ENCODE measurements at places on chromosomes 1 and 21.

- no peak for DNase-seq
Observed at GRCh38 chr1:154726443-154726842, 118.5 kb upstream of the ADAR start.

DNA sequence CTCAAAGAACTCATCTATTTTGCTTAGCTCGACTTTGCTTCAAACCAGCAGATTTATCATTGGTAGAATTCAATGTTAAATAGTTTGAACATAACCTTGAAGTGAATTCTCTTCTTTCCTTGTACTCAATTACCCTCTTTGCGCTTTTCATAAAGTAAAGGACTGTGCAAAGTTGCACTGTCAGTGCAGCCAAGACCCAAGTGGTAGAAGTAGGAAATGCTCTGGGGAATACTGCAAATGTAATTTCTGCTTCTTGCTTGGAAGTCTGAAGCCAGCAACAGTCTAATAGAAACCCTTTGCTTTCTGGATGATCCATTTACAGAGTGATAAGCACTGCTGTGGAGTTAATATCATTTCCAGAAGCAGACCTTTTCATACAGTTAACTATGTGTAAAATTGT is 936.7 kb upstream of the TMPRSS15 start:
- no peak for DNase-seq

DNA sequence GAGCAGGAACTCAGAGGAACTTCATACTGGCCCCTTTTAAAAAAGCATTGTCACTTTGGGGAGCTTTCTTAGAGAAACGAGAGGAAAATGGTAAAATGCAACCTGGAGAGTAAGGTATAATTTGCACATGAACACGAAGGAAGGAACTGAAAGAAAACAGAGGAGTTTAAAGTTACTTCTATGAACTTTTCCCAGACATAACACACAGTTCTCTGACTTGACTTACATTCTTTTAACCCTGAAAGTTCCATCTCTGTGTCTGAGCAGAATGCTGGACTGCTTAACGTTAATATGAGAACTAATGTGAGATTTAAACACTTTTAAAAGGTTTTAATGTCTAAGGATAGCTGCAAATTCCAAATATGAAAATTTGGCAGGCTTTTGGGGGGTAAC is 102.3 kb downstream of the NFIA start:
- DNase-seq: no peak

DNA sequence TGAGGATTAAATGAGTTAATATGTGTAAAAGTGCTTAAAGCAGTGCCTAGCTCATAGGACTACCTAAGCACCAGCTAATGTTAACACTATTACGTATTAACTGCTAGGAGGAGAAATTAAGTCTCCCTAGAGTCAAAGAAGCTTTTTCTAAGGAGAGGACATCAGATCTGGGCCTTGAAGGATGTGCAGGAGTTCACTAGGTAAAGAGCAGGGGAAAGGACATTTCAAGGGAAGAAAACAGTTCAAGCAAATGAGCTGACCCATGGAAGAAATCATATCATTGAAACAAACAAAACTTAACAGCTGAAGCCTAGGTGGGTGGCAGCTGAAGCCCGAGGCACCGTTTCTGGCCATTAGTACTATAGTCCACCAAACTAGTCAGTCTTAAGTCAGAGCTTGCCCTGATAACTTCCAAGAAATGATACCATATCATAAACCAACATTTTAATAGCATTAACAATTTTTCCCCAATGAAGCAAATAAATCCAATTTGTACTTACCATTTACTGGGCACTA is 46.7 kb downstream of the TRIT1 start:
- no peak for DNase-seq

DNA sequence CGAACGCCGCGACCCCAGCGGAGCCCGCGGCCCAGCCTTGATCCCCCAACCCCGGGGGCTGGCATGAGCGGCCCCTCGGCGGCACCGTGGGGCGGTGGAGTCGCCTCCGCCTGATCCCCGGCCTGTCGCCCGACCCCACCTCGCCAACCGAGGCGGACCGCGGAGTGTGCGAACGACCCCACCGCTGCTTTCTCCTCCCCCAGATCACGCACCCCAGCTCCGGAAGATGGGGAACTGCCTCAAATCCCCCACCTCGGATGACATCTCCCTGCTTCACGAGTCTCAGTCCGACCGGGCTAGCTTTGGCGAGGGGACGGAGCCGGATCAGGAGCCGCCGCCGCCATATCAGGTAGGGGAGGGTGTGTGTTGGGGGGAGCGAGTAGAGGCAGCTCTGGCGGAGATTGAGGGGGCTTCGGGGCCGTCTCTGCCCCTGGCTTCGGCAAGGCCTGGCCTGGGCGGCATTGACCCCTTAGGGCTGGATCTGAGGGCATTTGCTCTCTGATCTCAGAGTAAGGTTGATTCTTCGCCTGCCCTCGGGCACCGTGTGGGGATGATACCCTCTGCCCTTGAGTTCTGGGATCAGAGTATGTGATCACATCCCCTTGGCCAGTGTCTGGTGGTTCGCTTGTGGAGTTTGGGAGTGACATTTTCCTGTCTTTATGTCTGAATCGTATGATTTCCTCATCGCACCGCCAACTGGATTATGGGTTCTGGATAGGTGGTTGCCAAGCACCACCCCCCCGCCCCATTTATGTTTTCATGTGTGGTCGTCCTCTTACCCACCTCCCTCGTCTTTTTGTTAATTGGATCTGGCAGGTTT is 668 bp downstream of the RNF11 start:
- DNase-seq: peak; percentile 68

DNA sequence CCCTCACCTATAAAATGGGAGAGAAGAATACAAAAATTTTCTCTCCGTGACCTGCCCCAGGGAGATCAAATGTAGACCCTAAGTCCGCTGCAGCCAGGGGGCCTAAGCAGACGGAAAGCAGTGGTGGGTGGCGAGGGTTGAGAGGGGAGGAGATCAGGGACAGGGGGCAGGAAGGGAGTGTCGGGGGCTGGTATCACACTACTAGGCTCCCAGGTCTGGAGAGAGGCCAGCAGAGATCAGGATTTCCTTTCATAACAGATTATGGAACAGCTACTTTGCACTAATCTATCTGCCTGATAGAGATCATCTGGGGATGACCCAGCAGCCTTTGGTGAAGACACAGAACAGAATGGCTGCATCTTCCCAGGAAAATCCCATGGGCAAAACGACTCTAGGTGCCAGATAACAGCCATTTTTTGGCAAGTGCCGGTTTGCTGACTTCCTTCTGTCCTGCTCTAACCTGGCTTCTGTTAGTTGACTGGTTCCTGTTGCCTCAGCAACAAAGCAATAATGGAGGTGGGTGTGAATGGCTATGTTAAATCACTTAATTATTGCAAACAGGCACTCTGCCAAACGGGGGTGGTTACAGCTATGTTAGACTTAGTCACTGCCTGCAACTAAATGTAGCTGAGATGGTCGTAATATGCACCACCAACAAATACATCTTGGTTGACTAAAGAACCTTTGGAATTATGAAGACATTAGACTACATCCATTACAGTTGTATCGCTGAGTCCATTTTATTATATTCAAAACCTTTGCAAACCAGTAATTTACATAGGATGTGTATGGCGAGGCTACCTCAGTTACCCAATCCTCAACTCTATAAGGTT is 30.0 kb upstream of the EPS8L3 start:
- no peak for DNase-seq

DNA sequence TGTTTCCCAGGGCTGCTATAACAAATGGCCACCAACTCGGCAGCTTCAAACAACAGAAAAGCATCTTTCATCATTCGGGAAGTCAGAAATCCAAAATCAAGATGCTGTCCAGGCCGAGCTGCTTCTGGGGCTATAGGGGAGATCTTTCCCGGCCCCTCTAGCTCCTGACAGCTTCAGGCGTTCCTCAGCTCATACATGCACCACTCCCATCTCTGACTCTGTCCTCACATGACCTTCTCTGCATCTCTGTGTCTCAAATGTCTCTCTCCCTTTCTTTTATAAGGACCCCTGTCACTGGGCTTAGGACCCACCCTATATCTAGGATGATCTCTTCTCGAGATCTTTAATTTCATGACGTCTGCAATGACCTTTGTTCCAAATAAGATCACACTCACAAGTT is 13.8 kb upstream of the NPPB start:
- no peak for DNase-seq

GRCh38 chr1:244964112-244964971 is 100.0 kb upstream of the HNRNPU start:
- no peak for DNase-seq

GRCh38 chr1:218247339-218247738 is 37.8 kb upstream of the RRP15 start:
- DNase-seq: no peak

GRCh38 chr1:148318123-148318903 is 164.8 kb downstream of the PPIAL4G start:
- peak; percentile 80 for DNase-seq

GRCh38 chr1:226100436-226101391 is 38.2 kb downstream of the H3-3A start:
- DNase-seq: peak; percentile 74

DNA sequence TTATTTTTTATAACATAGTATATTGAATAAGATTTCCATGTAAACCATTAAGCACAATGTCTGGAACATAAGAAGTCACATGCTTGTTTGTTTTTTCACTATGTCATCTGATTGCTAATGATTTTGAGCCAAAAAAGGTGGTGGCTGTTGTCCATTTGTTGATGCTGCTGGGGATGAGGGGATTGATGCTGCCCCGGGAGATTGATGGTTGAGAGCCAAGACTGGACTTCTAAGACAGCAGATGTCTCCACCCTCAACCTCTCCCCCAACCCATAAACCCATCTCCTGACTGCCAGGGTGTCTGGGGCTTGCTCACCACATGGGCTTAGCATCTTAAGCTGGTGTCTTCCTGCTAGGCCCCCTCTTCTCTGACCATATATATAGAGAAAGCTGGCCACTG is 35.8 kb upstream of the CD34 start:
- no peak for DNase-seq

GRCh38 chr1:230301822-230302221 is 124.3 kb downstream of the PGBD5 start:
- no peak for DNase-seq

DNA sequence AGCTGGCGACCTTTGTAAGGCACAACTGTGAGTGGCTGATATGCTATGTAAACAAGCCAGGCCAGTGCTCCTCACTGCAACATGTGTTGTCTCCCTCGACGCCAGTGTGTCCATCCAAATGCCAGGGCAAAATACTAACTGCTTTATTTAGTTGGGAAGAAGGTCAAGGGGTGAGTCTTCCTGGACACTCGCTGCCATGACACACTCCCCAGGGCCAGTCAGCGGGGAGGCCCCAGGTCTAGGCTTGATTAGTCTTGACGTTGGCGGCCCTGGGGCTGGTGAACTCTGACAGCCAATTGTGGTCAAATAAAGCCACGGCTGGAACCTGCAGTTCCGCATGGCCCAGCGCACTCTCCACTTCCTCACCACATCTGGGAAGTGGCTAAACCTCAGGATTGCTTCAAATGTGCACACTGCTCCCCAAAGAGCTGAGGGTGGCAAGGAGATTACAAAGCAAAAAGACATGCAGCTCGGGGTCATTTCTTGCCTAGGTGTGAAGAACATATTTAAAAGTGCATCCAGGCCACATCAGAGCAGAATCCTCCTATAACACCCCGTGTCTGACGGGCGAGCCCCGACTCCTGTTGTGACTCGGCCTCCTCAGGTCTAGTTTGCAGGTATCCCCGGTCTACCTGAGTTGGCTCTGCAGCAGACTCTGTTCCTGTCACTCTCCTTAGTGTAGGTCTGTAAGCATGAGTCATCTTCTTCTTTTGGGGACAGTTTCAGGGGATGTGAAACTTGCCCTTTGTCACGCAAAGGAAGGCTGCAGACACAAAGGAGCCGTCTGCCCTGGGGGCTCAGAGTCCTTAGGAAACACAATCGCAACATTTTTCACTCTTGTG is 183.5 kb downstream of the RUNX1 start:
- DNase-seq: peak; percentile 80

DNA sequence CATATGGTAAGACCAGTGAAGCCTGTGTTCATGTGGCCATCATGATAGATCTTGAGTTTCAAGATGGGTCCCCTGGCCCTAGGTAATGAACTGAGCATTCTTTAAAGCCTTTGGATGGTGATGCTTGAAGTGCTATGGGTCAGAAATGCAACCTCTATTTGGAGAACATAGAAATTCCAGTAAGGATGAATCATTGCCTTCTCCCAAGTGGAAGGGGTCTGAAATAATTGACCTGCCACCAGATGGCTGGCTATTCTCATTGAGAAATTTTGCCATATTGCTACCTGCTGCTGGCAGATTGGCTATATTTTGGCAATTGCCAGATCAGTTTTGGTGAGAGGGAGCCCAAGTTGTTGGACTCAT is 739 bp upstream of the IFI6 start:
- DNase-seq: no peak

- DNase-seq: no peak
Observed at GRCh38 chr1:82329226-82329625, 528.5 kb downstream of the ADGRL2 start.

GRCh38 chr1:168513656-168514404 is 30.0 kb downstream of the XCL2 start:
- DNase-seq: peak; percentile 41

DNA sequence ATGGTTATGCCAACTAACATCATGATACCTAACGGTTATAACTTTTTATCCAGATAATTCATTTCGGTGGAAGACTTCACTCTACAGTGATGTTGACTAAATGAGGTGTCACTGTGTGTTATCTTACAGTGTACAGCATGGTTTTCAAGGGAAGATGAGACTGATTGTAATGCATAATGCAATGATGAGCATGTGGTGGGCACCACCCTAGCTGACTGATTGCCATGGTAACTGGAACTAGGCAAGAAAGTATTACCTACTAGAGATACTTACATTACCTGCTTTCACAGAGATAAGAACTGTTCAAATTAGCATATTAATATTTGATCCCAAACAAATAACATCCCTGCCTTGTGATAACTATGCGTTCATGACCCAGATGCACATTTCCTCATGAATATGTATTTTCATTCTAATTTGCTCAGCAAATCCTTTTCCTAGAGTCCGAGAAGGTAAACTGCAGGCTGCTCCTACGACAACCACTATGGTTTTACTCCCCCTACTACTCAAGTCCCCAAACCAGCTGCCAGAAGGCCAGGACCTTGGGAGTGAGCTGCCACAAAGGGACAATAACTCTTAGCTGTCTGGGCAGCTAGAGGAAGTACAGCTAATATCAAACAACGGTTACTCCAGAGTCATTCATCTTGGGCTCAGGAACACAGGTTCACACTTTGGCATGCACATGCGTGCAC is 29.2 kb downstream of the TRABD2B start:
- DNase-seq: no peak

DNA sequence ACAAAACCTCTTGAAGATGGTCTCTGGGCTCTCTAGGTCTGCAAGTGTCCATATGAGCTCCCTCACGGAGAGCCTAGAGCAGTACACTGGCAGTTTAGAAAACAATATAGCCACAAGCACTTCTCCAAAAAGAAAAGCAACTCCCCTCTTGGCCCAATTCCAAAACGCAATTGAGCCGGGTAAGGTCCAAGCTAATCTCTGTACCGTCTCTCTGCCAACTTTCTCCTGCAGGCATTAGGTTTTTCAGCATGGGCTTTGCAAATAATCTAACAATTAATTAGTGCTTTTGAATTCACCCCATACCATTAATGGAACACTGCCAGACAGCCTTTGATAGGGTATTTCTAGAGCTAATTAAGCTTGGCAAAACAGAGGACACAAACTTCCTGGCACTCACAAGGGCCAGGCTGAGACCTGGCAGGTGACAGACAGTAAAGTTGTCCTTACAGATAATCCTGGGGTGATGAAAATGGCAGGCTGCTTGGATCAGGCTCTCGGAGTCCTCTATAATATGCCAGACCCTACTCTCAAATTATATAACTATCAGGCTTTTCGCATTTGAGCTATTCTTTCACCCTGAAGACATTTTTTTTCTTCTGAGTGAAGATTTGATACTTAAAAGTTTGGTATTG is 39.8 kb downstream of the TGFBR3 start:
- DNase-seq: peak; percentile 39
